Hepatocyte (in vitro differentiated cells): ENCODE measurements at places on chromosomes 13 and 19.

DNA sequence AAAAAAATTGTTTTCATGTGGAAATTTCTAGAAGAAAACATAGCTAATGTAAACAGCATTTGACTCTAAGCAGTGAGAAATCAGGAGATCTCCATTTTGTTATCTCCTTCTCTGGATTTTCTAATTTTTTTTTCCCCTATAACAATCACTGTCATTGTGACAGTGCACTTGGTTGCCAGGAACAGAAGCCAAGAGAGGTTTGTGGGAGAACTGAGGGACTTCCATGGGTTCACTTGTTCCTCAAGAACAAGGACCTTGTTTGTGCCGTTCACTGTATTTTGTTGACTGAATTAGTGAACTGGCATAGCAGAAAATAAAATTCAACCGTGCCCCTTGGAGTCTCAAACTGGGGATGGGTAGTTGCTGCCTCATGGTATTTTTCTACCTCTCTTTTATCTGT lies 17.1 kb downstream of the SHISA7 start:
- DNase-seq = no peak

GRCh38 chr13:41706152-41706551 lies 248.8 kb downstream of the RGCC start:
- no peak for DNase-seq

DNA sequence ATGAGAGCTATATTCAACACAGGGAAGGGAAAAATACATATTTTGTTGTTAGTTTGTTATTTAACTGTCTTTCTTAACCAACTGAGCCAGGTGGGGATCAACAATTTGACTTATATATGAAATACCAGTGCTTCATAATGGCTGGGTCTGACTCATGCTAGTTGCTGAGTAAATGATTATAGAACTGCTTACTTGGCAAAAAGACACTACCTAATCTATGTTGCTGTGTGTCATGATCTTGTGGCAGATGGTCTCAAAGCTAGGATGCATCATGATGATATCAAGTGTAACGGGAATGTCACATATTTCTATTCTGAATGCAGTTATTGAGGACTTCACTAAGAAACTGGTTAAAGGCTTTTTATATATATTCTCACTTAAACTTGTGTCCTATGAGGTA lies 727.4 kb upstream of the SLITRK1 start:
- peak; percentile 5 for DNase-seq

DNA sequence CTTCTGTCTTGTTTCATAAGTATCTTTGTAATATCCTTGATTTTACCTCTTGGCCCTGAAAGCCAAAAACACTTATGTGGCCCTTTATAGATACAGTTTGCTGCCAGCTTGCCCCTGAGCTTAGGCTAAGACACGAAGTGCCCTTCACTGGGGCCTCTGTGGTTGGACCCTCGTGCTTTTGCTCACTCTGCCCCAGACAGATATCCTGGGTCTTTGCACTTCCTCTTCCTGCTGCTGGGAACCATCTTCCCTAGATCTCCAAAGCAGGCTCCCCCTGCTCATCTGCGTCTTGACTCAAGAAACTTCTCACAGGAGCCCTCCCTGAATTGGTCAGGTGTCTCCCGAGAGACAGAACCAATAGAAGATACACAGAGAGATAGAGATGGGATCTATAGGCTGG lies 2.0 kb upstream of the TNFSF14 start:
- DNase-seq = no peak

DNA sequence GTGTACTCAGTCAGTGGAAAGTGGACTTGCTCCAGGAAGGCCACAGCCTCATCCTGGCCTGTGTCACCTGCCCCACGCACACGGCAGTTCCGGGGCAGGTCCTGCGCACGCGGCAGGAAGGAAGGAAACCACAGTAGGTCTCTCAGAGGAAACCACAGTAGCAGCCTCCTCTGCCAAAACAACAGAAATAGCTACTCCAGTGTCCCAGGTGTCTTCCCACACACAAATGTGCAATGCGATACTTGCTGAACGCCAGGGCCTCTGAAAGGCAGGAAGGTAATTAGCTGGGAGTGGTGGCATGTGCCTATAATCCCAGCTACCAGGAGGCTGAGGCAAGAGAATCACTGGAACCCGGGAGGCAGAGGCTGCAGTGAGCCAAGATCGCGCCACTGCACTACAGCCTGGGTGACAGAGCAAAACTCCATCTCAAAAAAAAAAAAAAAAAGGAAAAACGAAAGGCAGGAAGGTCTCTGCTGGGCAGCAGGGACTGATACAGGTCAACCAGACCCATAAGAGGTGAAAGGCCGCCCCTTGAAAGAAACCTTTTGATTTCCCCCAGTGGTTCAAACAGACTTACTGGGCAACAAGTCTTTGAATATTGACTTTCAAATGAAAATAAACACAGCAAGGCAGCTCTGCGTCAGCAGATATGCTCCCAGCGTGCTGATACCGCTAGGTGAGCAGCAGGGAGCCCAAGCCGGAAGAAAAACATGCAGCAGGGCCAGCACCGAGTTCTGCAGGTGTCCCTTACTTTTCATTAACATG lies 49.5 kb downstream of the CRYL1 start:
- peak; percentile 24 for DNase-seq

DNA sequence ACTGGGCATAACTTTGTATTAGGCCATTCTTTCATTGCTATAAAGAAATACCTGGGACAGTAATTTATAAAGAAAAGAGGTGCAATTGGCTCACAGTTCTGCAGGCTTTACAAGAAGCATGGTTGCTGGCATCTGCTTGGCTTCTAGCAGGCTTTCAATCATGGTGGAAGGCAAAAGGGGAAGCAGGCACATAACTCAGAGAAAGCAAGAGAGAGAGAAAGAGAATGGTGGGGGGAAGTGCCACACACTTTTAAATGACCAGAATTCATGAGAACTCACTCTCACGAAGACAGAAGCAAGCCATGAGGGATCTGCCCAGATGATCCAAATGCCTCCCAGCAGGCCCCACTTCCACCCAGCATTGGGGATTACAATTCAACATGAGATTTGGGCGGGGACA lies 179.7 kb downstream of the SPRY2 start:
- no peak for DNase-seq
